ENCODE measurements at places on chromosomes 7 and 10. TPM values are rescaled to one million over a fixed set of nuclear protein-coding genes. Genes with fewer than 3 reads are reported as not detected.
A peak's percentile ranks its signal among the peaks of the same experiment; 100 is the strongest.

Gene GSTO2
- polyA plus RNA-seq, result 1.2 TPM

DNA sequence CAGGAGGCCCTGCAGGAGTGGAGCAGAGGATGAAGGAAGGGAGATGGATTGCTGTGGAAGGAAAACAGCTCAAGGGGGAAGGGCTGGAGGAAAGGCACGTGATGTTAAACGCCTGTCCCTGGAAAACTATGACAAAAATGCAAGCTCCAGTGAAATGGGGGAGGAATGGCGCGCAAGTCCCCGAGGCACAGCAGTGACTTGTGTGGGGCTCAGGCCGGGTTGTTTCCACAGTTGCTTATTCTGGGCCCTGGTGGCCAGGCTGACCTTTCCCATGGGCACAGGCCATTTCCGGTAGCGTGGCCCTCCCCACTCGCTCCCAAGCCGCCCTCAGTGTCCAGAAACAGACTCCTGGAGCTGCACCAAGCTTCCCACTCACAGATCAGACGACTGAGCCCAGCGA lies 68.1 kb upstream of the PDGFA start:
- no peak for DNase-seq

DNA sequence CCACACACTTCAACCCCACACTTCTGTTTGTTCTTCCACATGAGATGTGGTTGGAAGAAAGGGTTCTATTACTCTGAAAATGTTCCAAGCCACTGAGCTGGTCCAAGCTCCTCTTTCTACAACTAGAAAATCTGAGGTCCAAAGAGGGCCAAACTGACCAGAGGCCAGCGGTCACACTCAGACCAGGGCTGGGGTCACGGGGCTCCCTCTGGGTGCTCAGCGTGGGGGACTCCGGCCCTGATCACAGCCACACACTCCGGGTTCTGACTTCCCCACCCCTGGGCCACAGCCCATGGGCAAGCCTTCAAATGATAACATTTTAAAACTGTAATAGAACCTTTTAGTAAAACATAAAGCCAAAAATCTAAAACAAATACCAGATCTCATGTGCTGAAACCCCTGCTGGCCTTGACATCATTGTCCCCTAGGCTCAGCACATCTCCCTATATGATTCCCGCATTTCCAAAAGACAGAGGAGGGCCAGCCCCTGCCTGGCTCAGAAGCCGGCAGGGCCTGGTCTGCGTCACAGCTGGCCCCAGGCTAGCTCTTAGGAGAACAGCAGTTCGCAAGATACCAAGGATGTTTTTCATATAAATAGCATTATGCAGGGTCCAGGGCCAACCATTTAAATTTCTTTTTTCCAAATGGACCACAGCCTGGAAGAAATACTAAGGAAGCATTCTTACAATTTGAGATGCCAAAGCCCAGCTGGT lies 3.3 kb downstream of the CRYGN start:
- peak; percentile 15 for DNase-seq

GRCh38 chr7:22406715-22407114 lies 49.8 kb upstream of the RAPGEF5 start:
- no peak for DNase-seq

DNA sequence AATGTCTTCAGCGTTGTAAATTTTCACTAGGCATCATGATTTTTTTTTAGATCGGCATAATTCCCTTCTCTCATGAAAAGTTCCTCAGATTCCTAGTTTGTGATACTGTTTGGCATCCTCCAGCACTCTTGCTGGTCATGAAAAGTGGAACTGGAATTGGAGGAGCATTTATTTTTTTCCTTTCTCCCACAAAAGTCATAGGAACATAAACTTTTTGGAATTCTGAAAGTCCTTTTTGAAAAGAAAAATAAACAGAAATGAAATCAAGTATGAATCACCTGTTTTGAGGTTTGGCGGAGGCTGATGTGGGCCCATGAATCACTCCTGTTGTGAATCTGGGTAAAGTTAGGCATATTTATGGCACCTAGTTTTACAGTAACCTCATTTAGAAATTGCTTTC lies 17.7 kb downstream of the CACNB2 start:
- DNase-seq, result no peak

- DNase-seq, result no peak
These were observed 30.5 kb upstream of the GHITM start for GRCh38 chr10:84108797-84109196.
